ENCODE measurements at places on chromosomes 1 and 21.

DNA sequence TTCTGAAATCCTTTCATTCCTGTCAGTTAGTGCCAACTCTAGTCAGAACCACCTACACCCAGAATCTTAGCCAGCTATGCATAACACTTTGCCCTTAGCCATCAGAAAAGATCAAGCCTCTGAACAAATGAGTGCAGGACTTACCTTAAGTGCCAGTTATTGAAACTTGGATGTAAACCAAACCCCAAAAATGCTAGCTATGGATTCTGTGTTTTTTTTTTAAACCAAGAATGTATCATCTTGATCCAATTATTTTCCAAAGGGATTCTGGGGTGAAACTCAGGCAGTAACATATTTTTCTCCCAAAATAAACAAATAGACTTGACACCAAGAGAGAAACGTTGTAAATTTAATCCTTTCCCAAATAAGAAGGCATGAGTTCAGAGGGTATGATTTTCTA, 538.6 kb upstream of the ADAMTS5 start:
- DNase-seq = no peak

DNA sequence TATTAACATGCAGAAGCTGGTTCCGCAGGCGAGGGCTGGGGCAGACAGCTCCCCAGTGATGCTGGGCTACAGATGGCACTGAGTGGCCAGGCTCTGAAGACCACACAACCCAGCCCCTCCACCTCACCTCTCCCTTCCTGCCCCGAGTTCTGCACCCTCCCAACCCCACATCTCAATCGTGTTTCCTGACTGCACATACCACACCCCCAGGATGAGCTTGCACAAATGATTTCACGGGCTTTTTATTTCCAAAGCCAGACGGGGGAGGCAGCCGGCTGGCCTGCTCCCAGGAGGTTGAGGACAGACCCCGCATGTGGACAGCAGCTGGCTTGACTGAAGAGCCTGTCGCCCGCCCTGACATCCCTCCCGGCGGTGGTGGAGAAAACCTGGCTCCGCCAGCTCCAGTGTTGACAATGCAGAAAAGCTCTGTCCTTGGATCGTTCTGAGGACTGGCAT, 21.4 kb upstream of the ALDH4A1 start:
- DNase-seq = no peak

DNA sequence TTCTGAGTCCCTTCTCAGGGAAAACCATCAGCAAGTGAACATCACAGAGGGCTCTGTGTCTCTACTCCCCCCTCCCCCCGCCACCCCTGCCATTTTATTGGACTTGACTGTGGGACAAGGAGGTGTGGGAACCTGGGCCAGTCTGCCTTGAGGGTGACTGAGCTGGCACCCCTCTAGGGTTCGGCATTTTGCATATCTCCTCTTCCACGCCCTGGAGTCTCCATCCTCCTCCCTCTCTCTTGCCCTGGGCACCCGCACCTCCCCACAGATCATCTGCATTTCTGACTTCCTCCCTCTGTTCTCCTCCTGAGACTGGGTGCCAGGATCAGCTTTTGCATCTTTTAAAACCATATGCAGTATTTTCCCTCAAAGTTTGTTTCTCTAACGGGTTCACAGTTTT, 107.1 kb upstream of the ERRFI1 start:
- no peak for DNase-seq

- DNase-seq = no peak
Measured at GRCh38 chr1:218494449-218494852, 149.3 kb downstream of the TGFB2 start.

DNA sequence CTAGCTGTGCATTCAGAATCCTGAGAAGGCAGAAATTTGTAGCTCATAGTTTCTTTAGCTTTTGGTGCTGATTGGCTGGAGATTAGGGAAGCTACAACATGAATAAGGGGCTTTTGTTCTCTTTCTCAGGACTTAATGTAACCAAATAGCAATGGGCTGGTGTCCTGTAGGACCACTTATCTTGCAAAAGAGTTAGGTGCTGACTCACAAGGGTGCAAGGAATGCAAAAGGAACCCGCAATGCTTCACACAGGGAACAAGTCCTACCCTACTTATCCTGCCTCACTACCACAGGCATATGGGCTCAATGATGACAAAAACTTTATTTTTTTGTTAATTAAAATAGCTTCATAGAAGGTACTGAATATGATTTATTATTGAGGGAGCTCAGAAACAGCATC, 541.5 kb downstream of the AMY1C start:
- no peak for DNase-seq

GRCh38 chr1:216184126-216184680, 239.0 kb downstream of the USH2A start:
- DNase-seq = no peak

GRCh38 chr1:209074575-209075250, 508.8 kb upstream of the CAMK1G start:
- DNase-seq = no peak

DNA sequence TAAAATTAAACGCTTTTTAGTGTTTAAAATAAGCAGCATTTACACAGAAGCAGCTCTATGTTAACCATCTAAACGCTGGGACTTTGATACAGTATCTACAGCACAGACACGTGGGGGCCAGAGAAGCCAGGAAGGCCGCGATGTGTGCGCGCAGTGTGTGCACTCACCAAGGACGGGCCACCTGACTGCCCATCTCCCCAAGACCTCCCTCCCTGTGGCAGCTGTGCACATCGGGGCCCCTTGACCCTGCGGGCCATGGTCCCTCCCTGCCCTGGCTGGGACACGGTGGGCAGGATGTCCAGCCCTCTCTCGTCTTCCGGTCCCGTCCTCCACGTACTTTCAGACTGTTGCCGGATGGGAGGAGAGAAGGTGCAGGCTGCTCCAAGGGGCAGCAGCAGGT, 4.2 kb downstream of the TAS1R3 start:
- no peak for DNase-seq

DNA sequence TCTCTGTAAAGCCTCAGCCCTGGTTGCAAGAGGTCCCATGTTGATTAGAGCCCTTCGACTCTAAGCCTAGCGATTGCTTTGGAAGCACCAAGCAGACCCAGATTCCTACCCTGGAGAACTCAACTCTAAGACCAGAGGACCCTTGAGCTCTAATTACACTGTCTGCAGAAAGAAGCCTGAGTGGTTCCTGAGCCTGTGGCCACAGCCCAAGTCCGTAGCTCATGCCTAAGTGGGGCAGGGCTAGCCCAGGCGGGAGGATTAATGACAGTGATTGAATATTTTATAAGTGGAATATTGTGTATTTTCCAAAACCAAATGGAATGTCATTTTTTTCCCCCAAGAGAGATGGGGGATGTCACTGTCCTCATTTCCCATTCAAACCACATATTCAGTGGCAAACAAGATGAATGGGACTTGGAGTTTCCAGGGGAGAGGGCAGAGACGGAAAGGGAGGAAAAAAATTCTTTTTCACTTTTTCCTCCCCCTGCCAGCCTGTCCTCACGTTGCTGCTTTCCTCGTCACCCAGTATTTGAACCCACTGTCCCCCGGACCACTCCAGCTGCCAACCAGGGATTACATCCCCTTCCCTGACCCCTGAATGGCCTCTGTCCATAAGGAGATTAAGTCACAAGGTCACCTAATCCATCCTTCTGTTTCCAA, 79.6 kb upstream of the CTTNBP2NL start:
- no peak for DNase-seq

GRCh38 chr1:218874313-218874712, 299.4 kb upstream of the LYPLAL1 start:
- no peak for DNase-seq

DNA sequence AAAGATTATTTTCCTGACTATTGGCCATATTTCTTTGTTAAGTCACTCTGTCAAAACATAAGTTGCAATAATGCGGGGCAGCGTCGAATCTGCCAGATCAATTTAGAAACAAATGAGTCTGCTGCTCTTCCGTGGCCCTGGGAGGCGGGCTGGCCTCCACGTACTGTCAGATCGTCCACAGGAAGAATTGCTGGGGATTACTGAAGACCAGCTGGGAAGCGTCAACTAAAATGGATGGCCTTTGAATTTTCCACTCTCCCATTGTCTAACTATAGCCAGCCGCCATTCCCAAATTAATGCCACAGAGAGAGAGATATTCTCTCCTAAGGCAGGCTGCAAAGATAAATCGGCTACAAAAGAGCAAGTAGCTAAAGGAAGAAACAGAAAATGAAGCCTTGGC, 560.2 kb downstream of the SMYD3 start:
- no peak for DNase-seq

- no peak for DNase-seq
Measured at GRCh38 chr1:109642626-109643025, 13.3 kb upstream of the GSTM4 start.

GRCh38 chr1:218772575-218772974, 401.1 kb upstream of the LYPLAL1 start:
- no peak for DNase-seq

- no peak for DNase-seq
Measured at GRCh38 chr1:6574818-6575217, 5.0 kb upstream of the ZBTB48 start.

GRCh38 chr1:161950377-161950776, 73.3 kb downstream of the OLFML2B start:
- DNase-seq = no peak

Data from stimulated activated CD4-positive, alpha-beta T cell treated with anti-CD3 and anti-CD28 coated beads, TNF-alpha, amount 100 ng/mL, for 48 hours (primary cell).